ENCODE measurements at places on chromosomes 2 and 18.

DNA sequence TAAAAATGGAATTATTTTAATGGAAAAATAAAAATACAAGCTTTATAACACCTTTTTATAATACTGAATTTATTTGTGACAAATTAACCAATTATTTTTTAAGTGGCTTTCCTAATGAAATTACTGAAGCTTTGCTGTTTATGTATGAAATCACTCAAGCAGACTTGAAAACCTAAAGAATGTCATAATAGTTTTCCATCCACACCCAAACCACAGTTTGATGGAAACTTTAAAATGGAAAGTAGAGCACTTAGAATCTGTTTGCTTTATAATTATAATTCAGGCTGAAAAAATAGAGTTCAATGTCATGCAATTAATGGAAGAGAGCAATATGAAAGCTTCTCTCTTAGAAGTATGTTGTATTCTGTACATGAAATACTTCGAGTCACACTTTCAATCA is 31.6 kb upstream of the WDR75 start:
- no peak overlapping the region for H3K4me3 ChIP-seq
- no peaks in the 10 kb centered on the region for H3K36me3 ChIP-seq
- DNase-seq = no peak
- H3K4me1 ChIP-seq = peaks cover 4% of the 10 kb centered on the region

DNA sequence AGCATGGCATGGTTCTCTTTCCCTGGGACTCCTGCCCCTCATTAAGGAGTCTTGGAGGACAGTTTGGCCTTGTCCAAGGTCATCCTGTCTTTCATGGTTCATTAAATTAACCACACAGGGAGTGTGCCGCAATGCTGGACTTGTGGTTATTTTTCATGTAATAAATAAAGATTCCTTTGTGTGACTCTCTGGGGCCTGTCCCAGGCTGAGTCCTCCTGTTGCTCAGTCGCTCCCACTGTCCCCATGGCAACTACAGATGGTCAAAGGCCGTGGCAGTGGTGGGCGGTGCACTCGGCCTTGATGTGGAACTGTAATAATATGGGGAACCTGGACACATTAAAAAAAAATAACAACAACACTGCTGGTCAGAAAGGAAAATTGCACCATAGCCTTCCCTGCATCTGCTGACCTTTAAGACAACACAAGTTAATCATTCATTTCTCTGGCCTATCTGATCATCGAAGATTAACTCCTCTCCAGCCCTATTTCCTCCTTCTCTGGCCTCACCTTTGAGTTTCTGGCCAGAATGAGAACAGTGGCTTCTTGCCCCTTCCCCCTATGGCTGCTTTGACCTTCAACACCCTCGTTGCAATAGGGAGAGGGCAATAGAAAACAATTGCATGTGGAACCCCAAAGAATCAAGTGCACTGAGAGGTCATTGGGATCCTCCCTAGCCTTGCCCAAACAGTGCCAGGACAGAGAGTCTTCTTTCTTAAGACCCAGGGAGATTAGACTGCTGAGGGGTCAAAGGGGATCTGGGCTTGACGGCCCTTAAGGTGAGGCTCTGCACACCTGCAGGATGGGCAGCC is 44.7 kb downstream of the PSD4 start:
- H3K36me3 ChIP-seq = no peaks in the 10 kb centered on the region
- no peak overlapping the region for H3K27ac ChIP-seq
- H3K4me1 ChIP-seq = peaks cover 66% of the 10 kb centered on the region
- H3K4me3 ChIP-seq = peak overlapping the region; percentile 14
- no peak for DNase-seq

- H3K27ac ChIP-seq = no peak overlapping the region
- H3K36me3 ChIP-seq = no peaks in the 10 kb centered on the region
- no peak overlapping the region for H3K4me3 ChIP-seq
Measured at GRCh38 chr2:239548451-239548871, 147.6 kb upstream of the HDAC4 start.

- peaks cover 72% of the 10 kb centered on the region for H3K27me3 ChIP-seq
- H3K4me3 ChIP-seq = no peak overlapping the region
- DNase-seq = no peak
Measured at GRCh38 chr2:217729421-217730053, 273.3 kb downstream of the TNS1 start.

DNA sequence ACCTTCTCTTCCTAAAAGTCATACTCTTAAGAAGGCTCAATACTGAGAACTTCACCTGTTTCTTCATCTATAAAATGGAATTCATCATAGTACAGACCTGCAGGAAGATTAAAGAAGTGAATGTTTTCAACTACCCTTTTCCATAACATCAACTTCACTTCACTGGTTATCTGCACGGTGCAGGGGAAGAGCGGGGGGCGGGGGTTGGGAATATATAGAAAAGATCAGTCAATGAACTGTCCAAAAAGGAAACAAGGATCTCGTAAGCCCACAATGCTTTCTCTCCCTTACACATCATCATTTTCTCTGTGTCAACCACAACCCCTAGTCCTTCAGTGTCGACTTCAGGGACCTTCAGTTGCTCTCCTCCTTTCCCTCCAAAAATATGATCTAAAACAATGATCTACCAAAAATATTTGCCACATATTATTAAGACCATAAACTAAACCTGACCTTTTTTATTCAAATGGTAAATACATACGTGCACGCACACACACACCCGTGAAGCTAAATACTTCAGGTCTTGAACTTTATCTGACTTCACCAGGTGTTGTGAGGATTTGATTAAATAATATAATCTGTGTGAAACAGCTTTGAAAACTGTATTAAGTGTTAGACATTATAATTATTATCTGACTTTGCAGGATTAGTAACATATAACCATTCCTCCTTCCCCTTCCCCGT is 4.9 kb downstream of the MBOAT2 start:
- DNase-seq = no peak
- H3K36me3 ChIP-seq = no peaks in the 10 kb centered on the region
- H3K4me1 ChIP-seq = peaks cover 19% of the 10 kb centered on the region
- H3K27ac ChIP-seq = no peak overlapping the region
- no peak overlapping the region for H3K4me3 ChIP-seq

- DNase-seq = no peak
- H3K36me3 ChIP-seq = peaks cover 9% of the 10 kb centered on the region
- peaks cover 15% of the 10 kb centered on the region for H3K4me1 ChIP-seq
- no peak overlapping the region for H3K4me3 ChIP-seq
- H3K27ac ChIP-seq = no peak overlapping the region
Measured at GRCh38 chr18:63258749-63259566, 60.6 kb downstream of the BCL2 start.

DNA sequence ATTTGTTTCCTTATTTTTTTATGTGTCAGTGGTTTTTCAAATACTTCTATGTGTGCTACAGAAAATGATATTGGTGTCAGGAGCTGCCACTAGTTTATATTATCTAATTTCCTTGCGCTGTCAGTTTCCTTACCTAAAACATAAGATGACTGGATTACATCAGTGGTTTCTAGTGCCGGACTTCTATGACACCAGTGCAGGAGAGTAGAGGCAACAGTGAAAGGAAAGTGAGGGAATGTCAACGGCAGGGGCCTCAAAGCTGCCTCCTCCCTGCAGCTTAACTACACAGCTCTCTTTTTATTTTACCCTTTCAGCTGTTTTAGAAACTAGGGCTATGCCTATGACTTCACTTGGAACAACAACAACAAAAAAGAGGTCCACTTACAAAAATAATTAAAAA is 6.5 kb downstream of the ERBB4 start:
- DNase-seq = no peak
- H3K27ac ChIP-seq = no peak overlapping the region
- H3K36me3 ChIP-seq = no peaks in the 10 kb centered on the region
- H3K27me3 ChIP-seq = peaks cover 38% of the 10 kb centered on the region
- H3K4me1 ChIP-seq = no peaks in the 10 kb centered on the region

DNA sequence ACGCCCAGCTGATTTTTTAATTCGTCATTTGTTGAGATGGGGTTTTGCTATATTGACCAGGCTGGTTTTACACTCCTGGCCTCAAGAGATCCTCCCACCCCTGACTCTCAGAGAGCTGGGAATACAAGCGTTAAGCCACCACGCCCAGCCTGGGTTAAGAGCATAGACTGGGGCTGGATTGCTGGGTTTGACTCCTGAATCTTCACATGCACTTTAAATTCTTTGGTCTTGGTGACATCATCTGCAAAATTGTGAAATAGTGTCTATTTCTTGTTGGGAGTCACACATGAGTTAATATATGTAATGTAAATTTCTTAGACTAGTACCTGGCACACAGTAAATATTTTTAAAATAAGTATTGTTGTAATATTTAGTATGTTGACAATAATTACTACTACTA is 257.4 kb downstream of the DOK6 start:
- no peaks in the 10 kb centered on the region for H3K4me1 ChIP-seq
- no peak overlapping the region for H3K4me3 ChIP-seq
- DNase-seq = no peak
- H3K27me3 ChIP-seq = no peaks in the 10 kb centered on the region
- no peaks in the 10 kb centered on the region for H3K36me3 ChIP-seq
- H3K27ac ChIP-seq = no peak overlapping the region

DNA sequence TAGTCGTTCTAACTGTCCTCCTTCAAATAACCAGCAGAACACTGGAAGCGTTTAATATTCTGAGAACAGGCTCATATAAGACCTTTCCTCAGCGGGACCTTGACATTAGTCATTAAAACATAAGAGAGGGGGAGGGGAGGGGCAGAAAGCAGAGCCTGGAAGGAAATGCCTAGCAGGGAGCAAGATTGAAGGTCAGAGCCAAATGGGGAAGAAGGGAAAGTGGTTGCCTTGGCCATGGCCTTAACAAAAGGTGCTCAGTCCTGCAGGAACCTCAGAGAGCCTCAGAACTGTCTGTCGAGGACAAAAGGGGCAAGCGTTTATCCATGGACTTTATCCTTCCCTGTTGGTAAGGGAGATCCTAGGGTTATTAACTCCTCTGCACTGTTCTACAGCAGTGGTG is 856 bp upstream of the PLA2R1 start:
- H3K27me3 ChIP-seq = no peaks in the 10 kb centered on the region
- peak; percentile 11 for DNase-seq
- no peaks in the 10 kb centered on the region for H3K4me1 ChIP-seq
- H3K36me3 ChIP-seq = no peaks in the 10 kb centered on the region
- peak overlapping the region; percentile 88 for H3K4me3 ChIP-seq

GRCh38 chr18:2547477-2548087 is 23.7 kb downstream of the METTL4 start:
- no peaks in the 10 kb centered on the region for H3K4me1 ChIP-seq
- H3K4me3 ChIP-seq = no peak overlapping the region
- H3K36me3 ChIP-seq = no peaks in the 10 kb centered on the region
- DNase-seq = peak; percentile 73
- H3K27me3 ChIP-seq = no peaks in the 10 kb centered on the region

DNA sequence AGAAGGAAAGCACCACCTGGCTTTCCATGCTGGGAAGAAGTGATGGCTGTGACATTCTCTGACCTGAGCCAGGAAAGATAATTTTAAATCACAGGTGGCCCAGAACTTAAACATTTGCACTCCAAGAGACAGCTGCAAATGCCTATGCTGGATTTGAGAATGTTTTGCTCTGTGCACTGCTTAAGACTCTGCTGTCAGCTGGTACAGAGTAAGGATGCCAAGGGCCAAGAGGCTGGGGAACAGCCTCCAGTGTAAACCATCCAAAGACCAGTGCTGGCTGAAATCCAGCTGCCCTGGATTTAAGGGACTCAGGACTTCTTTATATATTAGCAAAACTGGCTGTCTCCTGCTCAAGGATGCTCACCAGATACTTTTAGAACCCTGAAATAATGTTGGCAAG is 3.9 kb downstream of the HOXD8 start:
- H3K36me3 ChIP-seq = no peaks in the 10 kb centered on the region
- DNase-seq = no peak
- no peak overlapping the region for H3K4me3 ChIP-seq

GRCh38 chr2:8430628-8431027 is 251.2 kb upstream of the ID2 start:
- H3K27ac ChIP-seq = no peak overlapping the region
- H3K4me1 ChIP-seq = peaks cover 17% of the 10 kb centered on the region
- H3K4me3 ChIP-seq = no peak overlapping the region
- no peaks in the 10 kb centered on the region for H3K27me3 ChIP-seq
- no peaks in the 10 kb centered on the region for H3K36me3 ChIP-seq

- DNase-seq = peak; percentile 21
- peaks cover 15% of the 10 kb centered on the region for H3K36me3 ChIP-seq
- no peak overlapping the region for H3K27ac ChIP-seq
- no peaks in the 10 kb centered on the region for H3K27me3 ChIP-seq
Measured at GRCh38 chr18:49788327-49788898, 24.9 kb downstream of the ACAA2 start.

DNA sequence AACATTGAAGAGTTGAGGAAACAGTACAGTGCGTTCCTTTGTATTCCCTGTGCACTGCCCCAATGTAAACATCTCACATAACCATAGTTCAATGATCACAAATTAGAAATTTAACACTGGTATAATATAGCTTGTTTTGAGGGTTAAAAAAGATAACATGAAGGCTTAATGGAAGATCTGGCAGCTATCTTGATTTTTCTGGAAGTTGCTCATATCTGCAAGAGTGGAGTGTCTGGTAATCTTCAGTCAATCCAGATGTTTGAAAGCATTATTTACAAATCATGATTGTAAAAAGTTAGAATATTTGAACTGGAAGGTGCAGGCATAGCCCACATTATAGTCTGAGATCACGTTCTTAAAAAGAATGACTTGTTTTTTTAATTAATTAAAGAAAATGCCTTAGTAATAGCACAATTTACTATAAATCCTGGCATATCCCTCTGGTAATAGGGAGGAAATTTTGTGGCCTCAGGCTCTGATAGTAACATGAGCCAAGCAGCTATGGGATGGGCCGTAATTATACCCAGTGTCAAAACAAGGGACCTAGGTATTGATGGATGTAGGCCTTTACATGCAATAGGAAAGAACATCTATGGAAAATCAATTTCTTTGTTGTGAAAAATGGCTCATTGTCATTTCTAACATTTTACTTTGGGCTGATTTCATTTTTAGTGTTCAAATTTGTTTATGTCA is 418.0 kb downstream of the THSD7B start:
- no peak overlapping the region for H3K4me3 ChIP-seq
- H3K4me1 ChIP-seq = no peaks in the 10 kb centered on the region
- no peaks in the 10 kb centered on the region for H3K27me3 ChIP-seq

- no peak overlapping the region for H3K27ac ChIP-seq
- H3K27me3 ChIP-seq = peaks cover 2% of the 10 kb centered on the region
- no peaks in the 10 kb centered on the region for H3K4me1 ChIP-seq
- H3K36me3 ChIP-seq = no peaks in the 10 kb centered on the region
- no peak for DNase-seq
- no peak overlapping the region for H3K4me3 ChIP-seq
Measured at GRCh38 chr2:236855866-236856847, 229.5 kb upstream of the COPS8 start.

GRCh38 chr2:155690785-155691184 is 641.7 kb downstream of the NR4A2 start:
- H3K4me3 ChIP-seq = no peak overlapping the region
- H3K4me1 ChIP-seq = no peaks in the 10 kb centered on the region
- DNase-seq = peak; percentile 53
- H3K27ac ChIP-seq = no peak overlapping the region
- no peaks in the 10 kb centered on the region for H3K36me3 ChIP-seq
- H3K27me3 ChIP-seq = no peaks in the 10 kb centered on the region

Data from common myeloid progenitor, CD34-positive (primary cell).